ACHN (cell line): ENCODE measurements at places on chromosomes 1 and 21.

DNA sequence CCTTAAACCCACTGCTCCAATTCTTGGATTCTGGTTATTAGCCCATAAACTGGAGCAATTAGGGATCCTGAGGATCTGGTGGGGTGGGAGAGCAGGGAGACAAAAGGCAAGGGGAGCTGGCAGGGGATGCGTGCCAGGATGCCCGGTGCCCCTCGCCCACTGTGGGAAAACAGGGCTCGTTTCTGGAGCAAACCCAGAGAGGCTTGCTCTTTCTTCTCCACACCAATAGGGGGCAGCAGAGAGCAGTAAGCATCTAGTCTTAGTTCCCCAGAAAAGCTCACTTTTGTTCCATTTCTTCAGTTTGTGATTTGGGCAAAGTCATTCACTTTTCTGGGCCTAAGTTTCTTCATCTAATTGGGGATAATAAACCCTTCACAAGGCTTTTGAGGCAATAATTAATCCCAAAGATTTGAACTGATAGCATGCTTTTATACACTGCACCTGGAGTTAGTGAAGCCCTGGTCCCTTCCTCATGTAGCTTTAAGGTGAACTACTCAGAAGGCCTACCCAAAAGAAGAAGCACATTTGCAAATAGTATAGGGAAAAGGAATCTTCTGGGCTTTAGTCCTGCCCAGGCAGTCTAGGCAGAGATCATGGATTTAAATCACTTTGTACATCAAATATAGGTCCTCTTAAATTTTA, 160.6 kb upstream of the USP24 start:
- peak; percentile 42 for DNase-seq

GRCh38 chr1:173302890-173303829, 96.0 kb upstream of the TNFSF4 start:
- no peak for DNase-seq

- peak; percentile 53 for DNase-seq
Observed at GRCh38 chr1:186304982-186305949, 69.8 kb downstream of the TPR start.

DNA sequence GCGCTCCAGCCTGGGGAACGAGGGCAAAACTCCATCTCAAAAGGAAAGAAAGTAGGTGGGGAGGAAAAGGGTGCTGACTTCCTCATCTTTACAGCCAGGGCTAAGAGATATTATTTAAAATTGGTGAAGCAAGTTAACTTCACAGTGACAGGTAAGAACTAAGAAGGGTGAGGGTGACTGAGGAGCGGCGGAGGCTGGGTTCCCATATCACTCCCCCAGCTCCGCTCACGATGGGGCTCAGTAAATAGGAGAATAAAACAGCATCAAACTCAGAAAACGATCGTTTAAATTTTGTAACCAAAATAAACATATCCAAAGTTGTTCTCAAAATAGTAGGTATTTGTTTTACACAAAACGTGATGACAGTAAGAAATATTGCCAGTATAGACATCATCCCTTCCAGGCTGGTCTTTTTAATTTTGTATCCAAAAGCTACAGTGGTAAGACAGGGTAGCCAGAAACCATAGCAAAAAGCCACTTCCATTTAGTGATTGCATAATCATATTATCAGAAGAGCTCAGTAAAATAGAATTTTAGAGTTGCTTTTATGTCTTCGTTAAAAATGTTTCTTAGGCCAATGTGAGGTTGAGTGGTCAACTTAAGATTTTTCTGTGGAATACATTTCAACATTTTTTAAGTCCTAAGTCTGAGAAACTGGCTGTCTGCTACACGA, 26.2 kb upstream of the ADARB1 start:
- no peak for DNase-seq

DNA sequence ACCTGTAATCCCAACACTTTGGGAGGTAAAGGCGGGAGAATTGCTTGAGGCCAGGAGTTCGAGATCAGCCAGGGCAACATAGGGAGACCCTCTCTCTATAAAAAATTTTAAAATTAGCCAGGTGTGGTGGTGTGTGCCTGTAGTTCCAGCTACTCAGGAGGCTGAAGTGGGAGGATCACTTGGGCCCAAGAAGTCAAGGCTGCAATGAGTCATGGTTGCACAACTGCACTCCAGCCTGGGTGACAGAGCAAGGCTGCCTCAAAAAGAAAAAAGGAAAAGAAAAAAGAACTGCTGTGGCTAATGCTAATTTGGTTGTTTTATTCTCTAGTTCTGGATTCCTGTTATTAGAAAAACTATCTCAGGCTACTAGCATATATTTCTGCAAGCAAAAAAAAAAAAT, 29.8 kb downstream of the DBT start:
- no peak for DNase-seq

GRCh38 chr21:45874716-45875415, 106.7 kb upstream of the COL6A1 start:
- DNase-seq, result no peak

DNA sequence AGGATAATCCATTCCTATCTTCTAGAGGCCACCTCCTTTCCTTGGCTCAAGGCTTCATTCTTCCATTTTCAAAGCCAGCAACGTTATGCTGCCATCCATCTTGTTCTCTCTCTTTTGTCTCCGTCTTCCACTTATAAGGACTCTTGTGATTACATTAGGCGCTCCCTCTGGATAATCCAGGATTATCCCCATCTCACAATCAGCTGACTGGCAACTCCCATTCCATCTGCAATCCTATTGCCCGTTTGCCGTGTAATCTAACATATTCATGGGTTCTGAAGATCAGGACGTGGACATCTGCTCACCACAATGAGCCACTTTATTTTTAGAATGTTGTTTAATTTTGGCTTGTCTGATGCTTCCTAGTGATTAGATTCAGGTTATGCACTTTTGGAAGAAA, 89.3 kb downstream of the EBNA1BP2 start:
- DNase-seq, result no peak

DNA sequence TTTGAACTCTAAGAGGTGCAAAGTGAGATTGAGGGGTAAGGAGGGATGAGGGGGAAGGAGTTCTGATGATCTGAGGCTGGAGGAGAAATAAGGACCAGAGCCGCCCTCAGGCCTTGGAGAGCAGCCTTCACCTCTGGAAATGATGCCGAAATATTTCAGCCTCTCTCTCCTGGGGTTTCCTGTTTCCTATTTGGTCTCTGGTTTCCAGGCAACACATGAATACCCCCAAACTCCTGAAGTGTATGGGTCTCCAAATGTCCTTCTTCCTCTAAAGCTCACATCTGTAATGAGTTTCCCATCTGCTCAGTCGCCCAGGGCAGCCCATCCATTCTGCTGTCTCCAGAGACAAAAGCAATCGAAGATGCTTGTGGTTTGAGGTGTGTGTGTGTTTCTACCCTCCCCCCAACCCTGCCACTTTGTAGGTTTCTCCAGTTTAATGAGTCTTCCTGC, 52.0 kb upstream of the FAM20B start:
- DNase-seq, result no peak

- peak; percentile 50 for DNase-seq
Observed at GRCh38 chr1:183025782-183026774, 2.9 kb downstream of the LAMC1 start.

- DNase-seq, result no peak
Observed at GRCh38 chr1:4164965-4165364, 264.9 kb upstream of the C1orf174 start.

GRCh38 chr21:26982767-26983166, 15.9 kb upstream of the ADAMTS5 start:
- DNase-seq, result peak; percentile 19

DNA sequence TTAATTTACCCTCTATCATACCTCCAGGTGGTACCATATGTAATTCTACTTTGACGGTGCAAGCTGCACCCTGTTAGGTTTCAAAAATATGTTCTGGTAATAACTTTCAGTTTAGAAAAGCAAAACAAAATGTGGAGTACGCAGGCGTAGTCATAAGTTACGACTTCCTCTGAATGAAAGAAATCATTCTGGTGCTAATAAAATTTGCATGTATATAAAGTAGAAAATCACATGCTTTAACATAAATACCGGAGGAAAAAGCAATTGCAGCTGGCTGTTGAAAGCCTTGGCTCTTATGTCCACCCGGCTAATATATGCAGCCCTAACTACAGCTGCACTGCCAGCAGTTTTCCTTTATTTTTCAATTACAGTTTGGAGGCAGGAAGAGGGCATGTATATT, 65.2 kb upstream of the TMPRSS15 start:
- DNase-seq, result no peak

DNA sequence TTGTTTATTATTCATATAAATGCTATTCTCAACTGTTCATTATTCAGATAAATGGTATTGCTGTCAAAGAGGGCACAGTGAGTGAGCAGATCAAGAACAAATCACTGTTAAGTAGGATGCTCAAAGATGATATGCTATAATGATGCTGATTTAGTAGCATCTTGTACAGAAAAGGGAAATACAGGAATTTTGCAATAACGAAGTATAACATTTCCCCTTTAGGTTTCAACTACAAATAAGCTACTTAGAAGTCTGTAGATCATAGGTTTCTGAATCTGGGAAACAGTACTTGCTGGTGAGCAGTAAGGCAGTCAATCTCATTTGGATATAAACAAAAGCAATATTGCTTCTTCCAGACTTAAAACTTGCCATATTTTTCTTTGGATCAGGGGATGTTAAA, 27.3 kb upstream of the RCOR3 start:
- no peak for DNase-seq

GRCh38 chr1:47418681-47419325, 2.7 kb downstream of the FOXE3 start:
- no peak for DNase-seq

DNA sequence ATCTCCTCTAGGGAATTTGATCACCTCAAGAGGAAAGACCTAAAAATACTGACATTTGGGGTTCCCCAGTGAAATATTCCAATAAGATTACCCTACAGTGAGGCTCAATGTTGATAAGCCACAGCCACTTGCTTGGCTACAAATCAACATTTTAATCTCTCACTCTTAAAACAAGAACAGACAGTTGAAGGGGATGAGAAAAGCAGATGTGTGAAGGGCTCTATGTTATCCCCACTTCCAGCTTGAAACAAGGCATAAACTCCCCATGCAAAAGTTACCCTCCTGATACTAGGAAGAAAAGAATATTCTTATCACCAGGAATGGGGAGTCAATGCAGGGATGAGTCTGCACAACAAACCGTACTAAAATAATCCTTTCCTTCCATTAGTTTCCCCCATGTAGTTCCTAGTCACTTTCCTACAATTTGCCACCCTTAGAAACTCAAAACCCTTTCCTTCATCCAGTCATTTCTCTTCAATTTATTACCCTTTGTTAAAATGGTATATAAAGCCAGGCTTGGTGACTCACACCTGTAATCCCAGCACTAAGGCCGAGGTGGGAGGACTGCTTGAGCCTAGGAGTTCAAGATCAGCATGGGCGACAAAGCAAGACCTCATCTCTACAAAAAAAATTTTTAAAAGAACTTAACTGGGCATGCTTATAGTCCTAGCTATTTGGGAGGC, 29.5 kb downstream of the LPGAT1 start:
- no peak for DNase-seq

- peak; percentile 15 for DNase-seq
Observed at GRCh38 chr1:76867342-76868130, at the start of gene ST6GALNAC5. Gene ST6GALNAC5 (plus strand): TSS chr1:76867480.

GRCh38 chr1:117623141-117623540, 17.3 kb downstream of the TENT5C start:
- no peak for DNase-seq

- DNase-seq, result peak; percentile 32
Observed at GRCh38 chr1:46062651-46063319, 69.6 kb downstream of the PIK3R3 start.

GRCh38 chr1:121471523-121471922, 286.7 kb downstream of the SRGAP2C start:
- DNase-seq, result no peak

- DNase-seq, result no peak
Observed at GRCh38 chr1:208974717-208975116, 608.8 kb upstream of the CAMK1G start.

DNA sequence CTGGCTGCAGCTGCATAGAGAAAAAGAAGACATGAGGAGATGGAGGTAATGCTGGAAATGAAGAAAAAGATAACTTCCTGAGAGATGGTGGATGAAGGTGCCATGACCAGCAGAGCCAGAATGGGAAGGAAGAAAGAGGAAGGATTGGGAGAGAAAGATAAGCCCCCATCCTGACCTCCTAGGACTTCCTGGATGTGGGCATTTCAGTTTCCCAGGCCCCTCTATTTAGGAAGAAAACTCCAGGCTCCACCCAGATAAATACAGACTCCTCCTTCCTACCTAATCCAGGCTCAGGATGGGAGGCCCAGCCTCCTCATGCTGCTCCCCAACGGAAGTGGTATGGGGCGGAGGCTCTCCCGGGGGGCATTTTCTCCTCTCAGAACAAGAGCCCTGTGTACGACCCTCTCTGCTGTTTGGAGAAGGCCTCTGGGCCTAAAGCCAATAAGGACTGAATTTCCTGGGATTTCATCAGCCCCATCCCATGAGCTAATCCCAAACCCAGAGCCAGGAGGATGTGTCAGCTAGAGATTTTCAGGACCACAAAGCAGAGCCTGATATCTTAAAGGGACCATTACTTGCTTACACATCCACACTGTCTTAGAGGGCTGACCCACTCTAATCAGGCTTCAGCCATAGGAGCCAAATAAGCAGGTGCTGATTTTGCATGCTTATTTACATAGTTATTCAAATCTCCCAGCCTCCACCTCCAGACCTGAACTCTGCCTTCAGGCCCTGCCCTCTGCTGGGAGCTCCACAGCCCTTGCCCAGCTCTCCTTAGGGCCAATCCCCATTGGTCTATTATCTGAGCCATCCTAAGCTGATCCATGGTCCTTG, 5.1 kb upstream of the ARHGEF2 start:
- peak; percentile 86 for DNase-seq

GRCh38 chr1:94247138-94248094, 10.0 kb upstream of the ARHGAP29 start:
- peak; percentile 79 for DNase-seq

GRCh38 chr1:218165701-218166114, 119.4 kb upstream of the RRP15 start:
- no peak for DNase-seq

- no peak for DNase-seq
Observed at GRCh38 chr1:37100310-37100709, 66.0 kb upstream of the GRIK3 start.

DNA sequence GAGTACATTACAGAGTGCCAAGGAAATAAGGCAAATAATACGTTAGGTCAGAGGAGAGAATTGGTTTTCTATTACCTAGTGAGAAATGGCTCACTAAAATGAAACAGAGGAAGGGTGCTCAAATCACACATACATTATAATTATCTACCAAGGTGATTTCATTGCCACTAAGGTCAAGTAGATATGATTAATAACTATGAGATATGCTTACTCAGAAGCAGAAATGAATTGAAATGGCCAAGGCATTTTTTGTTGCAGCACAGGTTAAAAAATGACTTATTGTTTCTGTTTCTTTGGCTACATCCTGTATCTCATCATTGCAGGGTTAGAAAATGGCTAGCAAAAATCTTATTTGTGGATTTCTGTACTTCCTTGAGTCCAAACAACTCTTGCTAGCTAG, 154.5 kb upstream of the GORAB start:
- no peak for DNase-seq

GRCh38 chr21:36719614-36720013, 20.7 kb downstream of the SIM2 start:
- no peak for DNase-seq

- peak; percentile 98 for DNase-seq
Observed at GRCh38 chr1:153626904-153627714, at the start of gene S100A13. Gene S100A13 (minus strand): TSS chr1:153627505. CDS start chr1:153626472, 1,033 bp downstream.
